ENCODE measurements at places on chromosomes 4 and X.

DNA sequence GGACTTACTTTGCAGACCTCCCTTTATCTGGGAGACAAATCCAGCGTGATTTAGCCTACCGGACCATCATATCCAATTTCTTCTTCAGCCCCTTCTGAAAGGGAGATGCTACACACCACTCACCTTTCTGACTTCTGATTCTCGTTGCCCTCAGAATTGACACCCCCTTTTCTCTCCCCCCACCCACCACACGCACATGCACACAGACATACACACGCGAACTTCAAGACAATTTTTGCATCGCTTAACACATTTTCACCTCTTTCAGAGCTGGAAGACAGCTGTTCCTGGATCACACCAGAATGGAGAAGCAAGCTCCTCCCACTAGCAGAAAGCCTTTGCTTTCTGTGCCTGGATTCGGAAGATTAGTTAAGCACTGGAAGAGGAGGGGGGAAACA is 1.0 kb upstream of the SNCA start:
- DNase-seq, result peak; percentile 22

DNA sequence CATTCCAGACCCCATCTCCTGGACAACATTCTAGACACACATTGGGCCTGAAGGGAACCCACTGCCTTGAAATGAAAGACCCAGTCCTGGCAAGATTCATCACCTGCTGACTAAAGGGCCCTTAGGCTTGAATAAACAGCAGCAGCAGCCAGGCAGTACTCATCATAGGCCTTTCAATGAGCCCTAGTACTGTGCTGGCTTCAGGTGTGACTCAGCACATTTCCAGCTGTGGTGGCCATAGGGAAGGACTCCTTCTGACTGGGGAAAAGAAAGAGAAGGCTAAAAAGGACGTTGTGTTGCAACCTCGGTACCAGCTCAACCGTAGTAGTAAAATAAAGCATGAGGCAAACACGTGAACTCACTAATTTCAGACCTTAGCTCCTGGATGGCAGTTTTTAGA is 344.0 kb downstream of the ACTRT1 start:
- DNase-seq, result no peak

DNA sequence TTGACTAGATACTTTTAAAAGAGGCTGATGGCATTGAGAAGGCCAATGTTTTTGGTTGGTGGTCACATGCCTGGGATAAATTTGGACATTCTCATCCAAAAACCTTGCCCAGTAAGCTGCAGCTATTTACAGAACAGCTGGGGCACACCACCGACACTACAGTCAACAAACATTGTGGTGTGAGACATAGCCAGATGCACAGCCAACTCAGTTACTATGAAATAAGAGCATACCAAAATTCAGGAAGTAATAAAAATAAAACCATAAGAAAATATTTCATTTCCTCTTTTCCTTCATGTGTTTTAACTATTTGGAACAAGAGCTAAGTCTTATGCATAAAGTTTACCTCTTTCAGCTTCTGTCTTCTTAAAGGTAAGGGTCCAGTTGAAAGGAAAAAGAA is 8.8 kb downstream of the PPM1K start:
- DNase-seq, result peak; percentile 69

GRCh38 chr4:7109169-7109568 is 41.3 kb upstream of the GRPEL1 start:
- DNase-seq, result no peak

GRCh38 chr4:71066737-71067716 is 73.6 kb downstream of the DCK start:
- no peak for DNase-seq

DNA sequence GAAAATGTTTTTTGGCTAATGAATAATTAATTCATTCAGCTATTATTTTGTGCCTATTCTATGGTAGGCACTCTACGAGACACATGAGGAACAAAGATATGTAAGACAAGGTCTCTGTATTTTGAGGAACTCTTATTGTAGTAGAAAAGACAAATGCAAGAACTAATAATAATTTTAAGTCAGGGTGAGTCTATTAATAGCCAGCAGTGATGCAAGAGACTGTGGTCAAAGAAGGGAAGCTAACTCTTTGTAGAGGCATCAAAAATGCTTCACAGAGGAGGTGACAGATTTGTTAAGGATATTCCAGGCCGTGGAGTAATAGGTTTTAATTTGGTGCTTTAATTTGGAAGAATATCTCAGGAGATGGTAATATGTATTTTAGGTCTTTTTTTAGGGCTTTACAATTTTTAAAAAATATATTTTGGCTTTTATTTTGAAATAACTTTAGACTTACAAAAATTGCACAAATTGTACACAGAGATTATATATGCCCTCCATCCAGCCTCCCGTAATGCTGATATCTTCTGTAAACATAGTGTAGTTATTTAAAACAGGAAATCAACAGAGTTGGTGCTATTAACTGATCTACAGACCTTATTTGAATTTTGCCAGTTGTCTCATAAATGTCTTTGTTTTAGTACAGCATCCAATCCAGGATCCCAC is 48.1 kb downstream of the DCLK2 start:
- peak; percentile 62 for DNase-seq

GRCh38 chr4:95105983-95106382 is 348.2 kb downstream of the BMPR1B start:
- DNase-seq, result no peak

All from suppressor macrophage treated with lipopolysaccharide for 4 hours (primary cell).